NCI-H187 (cell line): ENCODE measurements at places on chromosomes 4 and X.

DNA sequence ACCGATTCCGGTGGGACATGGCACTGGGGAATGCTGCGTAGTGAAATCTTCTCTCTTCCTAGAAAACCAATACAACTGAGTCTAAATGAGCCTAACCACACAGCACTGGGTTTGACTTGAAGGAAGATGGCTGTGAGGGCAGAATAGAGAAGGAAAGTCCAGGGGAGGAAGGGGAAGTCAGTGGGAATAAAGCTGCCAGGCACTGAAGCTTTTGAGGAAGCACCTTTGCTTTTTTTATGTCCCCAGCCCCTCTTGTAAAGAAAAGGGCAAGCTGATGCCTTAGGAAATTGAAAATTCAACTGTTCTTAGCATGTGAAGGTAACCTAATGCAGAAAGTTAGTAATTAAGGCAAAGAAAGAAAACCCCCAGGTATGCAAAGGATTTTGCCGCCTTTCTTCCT, 20.6 kb downstream of the MED28 start:
- no peak for DNase-seq

- no peak for DNase-seq
Observed at GRCh38 chr4:23290656-23291055, 597.9 kb downstream of the GBA3 start.

DNA sequence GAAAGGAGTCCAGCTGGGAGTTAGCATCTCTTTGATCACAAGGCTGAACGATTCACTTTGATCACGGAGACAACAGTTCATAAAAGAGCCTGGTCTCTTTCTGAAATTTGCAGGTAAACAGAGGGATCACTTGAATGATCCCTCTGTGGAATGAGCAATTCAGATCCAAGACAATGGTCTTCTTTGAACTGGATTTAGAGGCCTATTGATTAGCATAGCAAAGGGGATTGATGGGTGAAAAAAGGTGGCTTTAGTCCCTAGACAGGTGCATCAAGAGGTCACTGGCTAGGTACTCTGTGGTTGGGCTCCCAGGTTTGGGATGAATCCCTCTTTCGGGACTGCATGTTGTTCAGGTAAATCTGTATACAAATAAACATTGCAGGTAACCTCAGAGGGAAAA, 223.8 kb upstream of the TAPT1 start:
- DNase-seq = no peak

DNA sequence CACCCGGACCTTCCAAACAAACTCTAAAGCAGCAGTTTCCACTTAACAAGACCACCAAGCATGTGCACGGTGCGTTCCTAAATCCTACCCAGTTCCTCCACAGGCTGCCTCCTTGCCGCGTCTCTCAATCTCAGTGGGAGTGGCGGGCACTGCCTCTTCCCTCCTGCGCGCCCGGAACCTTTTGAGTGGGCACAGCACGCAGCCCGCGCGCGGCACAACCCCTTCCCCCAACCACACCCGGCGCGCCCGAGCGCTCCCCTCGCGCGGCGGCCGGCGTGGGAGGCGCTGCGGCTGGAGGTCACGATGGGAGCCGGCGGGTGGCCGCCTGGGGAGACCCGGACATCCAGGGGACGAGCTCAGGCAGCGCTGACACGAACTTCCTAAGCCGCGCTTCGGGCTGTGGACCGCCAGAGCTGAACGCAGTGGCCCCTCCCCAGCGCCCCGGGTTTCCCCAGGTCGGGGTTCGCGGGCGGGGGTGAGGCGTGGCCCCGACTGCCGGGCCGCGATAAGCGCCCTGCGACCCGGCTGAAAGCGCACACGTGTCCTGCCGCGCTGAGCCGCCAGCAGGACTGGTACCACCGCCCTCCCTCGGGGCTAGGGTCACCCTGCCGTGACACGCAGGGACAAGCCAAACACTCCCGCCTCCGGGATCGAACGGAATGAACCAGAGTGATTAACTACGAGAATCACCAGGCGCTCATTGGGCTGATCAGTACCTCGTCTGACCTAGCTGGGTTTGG, at the start of gene ABCG2:
TSS of gene ABCG2 (minus strand) at position 151 of the 740 bp plus-strand sequence. CDS start 18,644 bp downstream, outside the sequence.
- DNase-seq = no peak

GRCh38 chr4:21769404-21770147, 179.0 kb downstream of the KCNIP4 start:
- DNase-seq = no peak

DNA sequence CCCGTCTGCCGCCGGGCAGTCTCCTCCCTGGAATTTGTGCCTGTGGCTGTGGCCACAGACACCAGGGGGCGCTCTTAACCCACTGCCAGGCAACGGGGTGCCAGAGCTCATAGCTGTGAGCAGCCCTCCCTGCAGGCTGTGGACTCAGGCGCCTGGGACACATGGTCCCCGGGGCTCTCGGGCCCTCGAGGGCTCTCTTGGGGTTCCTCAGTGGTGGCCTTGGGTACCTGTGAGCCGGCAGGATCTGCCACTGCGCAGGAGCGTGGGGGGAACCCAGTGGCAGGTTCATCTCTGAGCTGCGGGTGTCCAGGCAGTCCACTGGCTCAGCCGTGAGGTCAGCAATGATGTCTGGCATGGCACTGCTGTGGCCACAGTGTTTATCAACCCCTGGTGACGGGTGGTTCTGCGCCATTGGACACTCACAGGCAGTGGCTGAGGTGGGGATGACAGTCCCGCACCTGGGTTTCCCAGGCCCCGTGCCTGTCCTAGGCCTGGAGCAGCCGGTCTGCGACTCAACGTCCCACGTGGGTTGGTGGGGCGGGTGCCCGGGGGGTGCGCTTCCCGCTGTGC, 37.2 kb downstream of the PCGF3 start:
- DNase-seq = no peak

DNA sequence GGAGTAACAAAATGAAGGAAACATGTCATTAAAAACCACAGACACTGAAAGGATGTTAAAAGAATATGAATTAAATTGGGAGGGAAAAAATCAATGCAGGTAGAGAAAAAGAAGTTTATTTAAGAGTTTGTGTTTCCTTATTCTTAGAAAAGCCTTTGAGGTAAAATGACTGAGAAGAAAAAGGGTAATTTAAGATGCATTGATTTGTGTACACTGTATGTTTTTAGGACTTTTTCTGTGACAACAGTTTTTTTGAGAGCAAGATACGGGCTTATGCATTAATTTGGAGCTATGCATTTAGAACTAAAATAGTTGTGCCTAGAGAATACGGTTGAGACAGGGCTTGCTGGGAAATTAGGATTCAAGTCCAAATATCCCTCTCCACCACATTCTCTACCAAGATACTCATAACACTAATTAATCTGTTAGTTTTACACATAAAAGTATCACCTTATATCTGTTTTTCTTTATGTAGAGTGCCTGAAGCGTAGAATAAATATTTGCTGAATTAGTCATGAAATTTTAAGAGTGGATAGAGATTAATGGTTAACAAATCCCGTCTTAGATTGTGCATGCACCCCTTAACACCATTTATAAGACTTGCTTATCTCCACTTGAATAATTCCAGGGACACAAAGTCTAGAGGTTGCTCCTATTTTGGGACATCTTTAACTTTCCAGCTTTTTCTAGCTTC, 232.5 kb downstream of the PCDH7 start:
- no peak for DNase-seq

GRCh38 chr4:31193521-31193920, 473.4 kb downstream of the PCDH7 start:
- no peak for DNase-seq

- DNase-seq = no peak
Observed at GRCh38 chr4:99811850-99812249, 4.8 kb upstream of the DAPP1 start.

DNA sequence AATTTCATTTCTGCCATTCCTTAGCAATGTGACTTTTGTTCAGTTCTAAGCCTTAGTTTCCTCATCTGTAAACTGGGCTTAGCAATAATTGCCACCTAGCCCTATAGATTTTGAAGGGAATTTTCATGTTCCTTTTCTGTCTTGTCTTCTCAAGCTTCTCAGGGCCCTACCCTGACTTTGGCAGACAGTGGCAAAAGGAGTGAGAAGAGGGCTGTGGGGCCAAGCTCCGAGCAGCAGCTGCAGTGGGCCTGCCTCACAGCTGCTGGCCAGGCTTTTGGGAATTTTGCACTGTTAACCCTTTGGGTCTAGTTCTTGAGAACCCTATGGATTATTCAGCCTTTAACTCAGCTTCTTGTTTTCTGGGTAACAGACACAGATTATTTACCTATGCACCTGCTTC, 67.6 kb upstream of the IGSF1 start:
- no peak for DNase-seq

- no peak for DNase-seq
Observed at GRCh38 chr4:41460641-41461040, 77.3 kb upstream of the LIMCH1 start.

- no peak for DNase-seq
Observed at GRCh38 chr4:143140696-143141095, 44.0 kb upstream of the USP38 start.
